ENCODE measurements at places on chromosomes 4 and X.
A peak's percentile ranks its signal among the peaks of the same experiment; 100 is the strongest.

- H3K4me1 ChIP-seq: peaks cover 9% of the 10 kb centered on the region
- no peak overlapping the region for H3K4me3 ChIP-seq
- peak overlapping the region; percentile 0 for H3K27ac ChIP-seq
- no peaks in the 10 kb centered on the region for H3K36me3 ChIP-seq
- no peak for DNase-seq
Measured at GRCh38 chr4:182809417-182810102, 107.6 kb downstream of the DCTD start.

DNA sequence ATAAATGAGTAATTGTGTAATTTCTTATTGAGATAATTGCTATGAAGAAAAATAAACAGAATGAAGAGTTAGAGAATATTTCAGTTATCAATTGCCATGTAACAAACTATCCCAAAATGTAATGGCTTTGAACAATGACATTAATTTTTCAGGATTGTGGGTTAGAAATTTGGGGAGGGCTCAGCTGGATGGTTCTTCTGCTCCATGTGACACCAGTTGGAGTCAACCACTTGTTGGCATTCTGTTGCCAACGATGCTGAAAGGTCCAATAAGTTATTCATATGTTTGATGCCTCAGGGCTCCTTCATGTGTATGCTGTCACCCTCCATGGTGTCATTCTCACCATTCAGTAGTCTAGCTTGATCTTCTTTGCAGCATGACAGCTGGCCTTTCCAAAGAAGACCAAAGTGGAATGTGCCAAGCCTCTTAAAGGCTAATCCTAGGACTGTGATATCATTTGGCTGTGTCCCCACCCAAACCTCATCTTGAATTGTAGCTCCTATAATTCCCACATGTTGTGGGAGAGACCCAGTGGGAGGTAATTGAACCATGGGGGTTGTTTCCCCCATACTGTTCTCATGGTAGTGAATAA lies 20.9 kb upstream of the CCDC149 start:
- no peak overlapping the region for H3K4me3 ChIP-seq
- H3K27ac ChIP-seq: no peak overlapping the region
- H3K36me3 ChIP-seq: no peaks in the 10 kb centered on the region
- no peak for DNase-seq
- H3K27me3 ChIP-seq: no peaks in the 10 kb centered on the region
- H3K4me1 ChIP-seq: no peaks in the 10 kb centered on the region

DNA sequence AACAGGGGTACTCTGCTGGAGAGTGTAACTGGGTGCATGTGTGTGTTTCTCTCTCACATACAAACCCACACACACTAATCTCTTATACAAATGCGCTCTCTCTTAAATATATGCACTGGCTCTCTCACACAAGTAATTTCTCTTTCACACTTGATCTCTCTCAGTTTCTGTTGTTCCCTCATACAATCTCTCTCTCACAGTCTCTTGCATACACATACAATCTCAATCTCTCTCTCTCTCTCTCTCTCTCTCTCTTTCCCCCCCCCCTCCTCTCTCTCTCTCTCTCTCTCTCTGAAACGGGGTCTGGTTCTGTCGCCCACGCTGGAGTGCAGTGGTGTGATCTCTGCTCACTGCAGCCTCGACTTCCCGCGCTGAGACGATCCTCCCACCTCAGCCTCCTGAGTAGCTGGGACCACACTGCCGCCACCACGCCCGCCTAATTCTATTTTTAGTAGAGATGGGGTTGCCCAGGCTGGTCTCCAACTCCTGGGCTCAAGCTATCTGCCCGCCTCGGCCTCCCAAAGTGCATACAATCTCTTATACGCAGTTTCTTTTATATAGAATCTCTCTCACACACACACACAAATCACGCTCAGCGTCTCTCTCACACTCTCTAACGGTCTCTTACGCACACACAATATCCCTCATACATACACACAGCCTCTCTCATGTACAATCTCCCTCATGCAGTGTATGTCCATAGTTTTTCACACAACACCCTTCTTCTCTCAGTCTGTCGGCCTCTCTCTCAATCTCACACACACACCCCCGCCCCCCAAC lies 518 bp upstream of the FAM241A start:
- H3K36me3 ChIP-seq: no peaks in the 10 kb centered on the region
- peak overlapping the region; percentile 55 for H3K27ac ChIP-seq
- peaks cover 8% of the 10 kb centered on the region for H3K4me1 ChIP-seq

GRCh38 chrX:21926527-21927278 lies 13.8 kb upstream of the SMS start:
- H3K27ac ChIP-seq: no peak overlapping the region
- no peak overlapping the region for H3K4me3 ChIP-seq
- no peaks in the 10 kb centered on the region for H3K27me3 ChIP-seq
- H3K4me1 ChIP-seq: no peaks in the 10 kb centered on the region

DNA sequence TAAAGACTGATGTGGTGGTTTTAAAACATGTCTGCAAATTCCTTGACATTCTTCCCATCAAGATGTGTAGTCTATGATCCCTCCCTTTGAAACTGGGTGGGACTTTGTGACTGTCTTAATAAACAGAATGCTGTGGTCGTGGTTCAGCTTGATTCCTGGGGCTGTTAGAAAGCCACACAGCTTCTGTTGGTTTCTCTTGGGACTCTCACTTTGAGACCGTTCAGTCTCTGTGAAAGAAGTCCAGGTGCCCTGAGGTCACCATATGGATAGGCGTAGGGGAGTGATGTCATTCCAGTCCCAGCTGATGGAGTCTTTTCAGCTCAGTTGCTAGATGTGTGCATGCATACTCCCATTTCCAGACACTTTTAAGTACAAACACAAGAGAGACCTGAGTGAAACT lies 216.6 kb downstream of the KDR start:
- H3K27ac ChIP-seq: no peak overlapping the region
- no peaks in the 10 kb centered on the region for H3K36me3 ChIP-seq
- H3K4me3 ChIP-seq: no peak overlapping the region
- DNase-seq: no peak
- H3K4me1 ChIP-seq: peaks cover 17% of the 10 kb centered on the region
- no peaks in the 10 kb centered on the region for H3K27me3 ChIP-seq

GRCh38 chr4:35325908-35326453 lies 918.3 kb downstream of the ARAP2 start:
- H3K4me1 ChIP-seq: no peaks in the 10 kb centered on the region
- H3K36me3 ChIP-seq: no peaks in the 10 kb centered on the region
- no peak for DNase-seq
- no peaks in the 10 kb centered on the region for H3K27me3 ChIP-seq

DNA sequence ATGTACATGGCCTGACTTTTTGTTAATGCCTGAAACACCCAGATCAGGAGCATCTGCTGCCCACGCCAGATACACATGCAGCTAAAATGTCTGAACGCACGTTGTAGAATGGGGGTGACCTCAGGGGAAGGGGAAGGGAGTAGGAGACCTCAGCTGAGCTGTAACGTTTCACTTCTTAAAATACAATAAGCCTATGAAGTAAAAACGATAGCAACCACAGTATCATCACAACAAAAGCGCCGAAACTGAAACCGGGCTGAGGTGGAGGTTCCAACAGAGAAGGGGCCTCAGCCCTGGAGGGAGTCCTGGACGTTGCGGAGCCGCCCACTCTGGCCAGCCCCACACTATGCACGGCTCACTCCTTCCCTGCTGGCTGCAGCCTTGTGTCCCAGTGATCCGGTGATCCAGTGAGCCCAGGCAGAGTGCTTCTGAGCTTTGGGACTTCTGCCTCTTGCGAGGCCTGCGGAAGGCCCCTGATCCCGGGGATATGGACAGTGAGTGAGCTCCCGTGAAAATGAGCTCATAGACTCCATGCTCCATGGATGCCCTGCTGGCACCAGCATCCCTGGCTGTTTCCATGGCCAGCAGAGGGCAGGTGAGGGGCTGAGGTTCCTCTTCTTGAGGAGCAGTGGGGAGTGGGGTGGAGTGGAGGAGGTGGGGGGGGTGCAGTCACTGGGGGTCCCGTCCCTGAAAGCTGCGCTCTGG lies 52.0 kb downstream of the HMX1 start:
- DNase-seq: no peak
- H3K36me3 ChIP-seq: no peaks in the 10 kb centered on the region
- no peak overlapping the region for H3K4me3 ChIP-seq

DNA sequence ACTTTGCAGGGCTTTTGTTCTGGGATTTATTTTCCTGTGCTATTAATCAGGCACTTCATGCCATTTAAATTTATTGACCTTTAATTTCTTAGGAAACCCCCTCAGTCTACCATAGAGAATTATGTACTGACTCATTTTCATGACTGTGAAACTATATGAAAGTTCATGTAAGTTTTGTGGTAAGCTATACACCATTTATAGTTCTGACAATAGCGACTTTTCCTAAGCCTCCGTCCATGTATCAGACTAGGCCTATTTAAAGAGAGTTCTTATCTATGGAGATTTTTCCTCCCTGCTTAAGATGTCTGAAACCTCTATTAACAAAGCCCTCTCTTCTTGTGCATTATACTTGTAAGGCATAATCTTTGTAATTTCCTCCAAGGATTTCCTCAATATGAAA lies 111.6 kb downstream of the AFF2 start:
- H3K4me3 ChIP-seq: no peak overlapping the region
- H3K36me3 ChIP-seq: no peaks in the 10 kb centered on the region
- no peak overlapping the region for H3K27ac ChIP-seq
- H3K27me3 ChIP-seq: no peaks in the 10 kb centered on the region

- no peak overlapping the region for H3K27ac ChIP-seq
- no peak overlapping the region for H3K4me3 ChIP-seq
- no peaks in the 10 kb centered on the region for H3K27me3 ChIP-seq
- DNase-seq: no peak
Measured at GRCh38 chrX:41449131-41449530, 2.0 kb downstream of the NYX start.

- H3K27me3 ChIP-seq: no peaks in the 10 kb centered on the region
- DNase-seq: no peak
- no peaks in the 10 kb centered on the region for H3K36me3 ChIP-seq
- H3K27ac ChIP-seq: no peak overlapping the region
- no peaks in the 10 kb centered on the region for H3K4me1 ChIP-seq
Measured at GRCh38 chrX:106898462-106898861, 4.7 kb downstream of the RIPPLY1 start.

Data from T-cell (primary cell).